Uterus (tissue), 4 donors: ENCODE measurements at places on chromosomes 6 and 20. TPM values are rescaled to one million over a fixed set of nuclear protein-coding genes. Genes with fewer than 3 reads are reported as not detected.

BPIFB1 gene
- total RNA-seq: not detected

DNA sequence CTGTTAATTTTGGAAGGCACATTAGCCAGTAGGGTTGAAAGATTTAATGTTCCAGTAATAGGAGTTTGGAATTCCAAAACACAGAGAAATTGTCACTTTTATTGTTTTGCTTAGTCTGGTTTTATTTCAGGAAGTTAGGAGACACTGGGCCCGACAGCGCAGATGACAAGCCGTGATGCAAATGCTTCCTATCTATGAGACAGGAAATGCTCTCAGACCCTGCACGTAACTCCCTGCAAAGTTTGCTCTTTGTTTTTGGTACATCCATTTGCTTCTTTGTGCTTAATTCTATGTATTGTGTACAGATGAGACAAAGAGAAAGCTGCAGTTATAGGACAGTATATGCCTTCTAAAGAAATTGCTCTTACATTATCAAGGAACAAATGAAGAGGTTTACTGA, 201.6 kb upstream of the SGK1 start:
- H3K4me1 ChIP-seq: no peaks in the 10 kb centered on the region
- no peak overlapping the region for H3K4me3 ChIP-seq
- peak; percentile 22 for DNase-seq
- H3K27ac ChIP-seq: no peak overlapping the region

PAK5 gene
- total RNA-seq: not detected

NKAIN4 gene
- total RNA-seq: not detected

DNA sequence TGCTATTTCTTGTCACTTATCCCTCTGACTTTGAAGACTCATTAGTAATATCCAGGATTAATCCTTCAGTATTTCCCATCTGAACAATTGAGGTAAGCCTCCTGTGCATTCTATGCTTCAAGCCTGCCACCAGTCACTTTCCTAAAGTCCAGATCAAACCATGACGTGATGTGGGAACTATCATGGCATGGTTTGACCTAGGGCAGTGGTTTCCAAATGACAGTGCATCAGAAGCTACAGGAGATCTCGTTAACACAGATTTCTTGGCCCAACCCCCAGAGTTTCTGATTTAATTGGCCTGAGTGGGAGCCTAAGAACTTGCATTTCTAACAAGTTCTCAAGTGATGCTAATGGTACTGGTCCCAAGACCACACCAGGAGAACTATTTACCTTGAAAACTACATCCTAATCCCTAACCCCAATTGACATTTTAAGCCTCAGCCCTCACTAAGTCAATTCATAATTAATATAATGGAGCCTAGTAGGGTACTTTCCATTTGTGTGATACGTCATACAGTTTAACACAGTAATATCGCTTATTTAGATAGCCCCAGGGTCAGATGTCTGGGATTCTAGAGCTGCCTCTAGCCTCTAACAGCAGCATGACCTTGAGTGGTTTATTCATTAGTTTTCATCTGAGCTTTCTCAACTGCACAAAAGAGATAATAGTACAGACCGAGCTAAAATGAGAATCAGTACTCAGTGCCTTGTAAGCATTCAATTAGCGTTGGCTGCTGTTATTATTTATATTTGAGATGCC, 907.6 kb downstream of the TFAP2A start:
- H3K27me3 ChIP-seq: no peaks in the 10 kb centered on the region
- DNase-seq: no peak
- H3K36me3 ChIP-seq: no peaks in the 10 kb centered on the region
- no peak overlapping the region for H3K27ac ChIP-seq
- no peak overlapping the region for H3K4me3 ChIP-seq

GRCh38 chr6:71301546-71301945, 12.9 kb downstream of the OGFRL1 start:
- no peak for DNase-seq
- no peak overlapping the region for H3K4me3 ChIP-seq
- H3K36me3 ChIP-seq: no peaks in the 10 kb centered on the region
- no peaks in the 10 kb centered on the region for H3K27me3 ChIP-seq
- H3K4me1 ChIP-seq: no peaks in the 10 kb centered on the region

DNA sequence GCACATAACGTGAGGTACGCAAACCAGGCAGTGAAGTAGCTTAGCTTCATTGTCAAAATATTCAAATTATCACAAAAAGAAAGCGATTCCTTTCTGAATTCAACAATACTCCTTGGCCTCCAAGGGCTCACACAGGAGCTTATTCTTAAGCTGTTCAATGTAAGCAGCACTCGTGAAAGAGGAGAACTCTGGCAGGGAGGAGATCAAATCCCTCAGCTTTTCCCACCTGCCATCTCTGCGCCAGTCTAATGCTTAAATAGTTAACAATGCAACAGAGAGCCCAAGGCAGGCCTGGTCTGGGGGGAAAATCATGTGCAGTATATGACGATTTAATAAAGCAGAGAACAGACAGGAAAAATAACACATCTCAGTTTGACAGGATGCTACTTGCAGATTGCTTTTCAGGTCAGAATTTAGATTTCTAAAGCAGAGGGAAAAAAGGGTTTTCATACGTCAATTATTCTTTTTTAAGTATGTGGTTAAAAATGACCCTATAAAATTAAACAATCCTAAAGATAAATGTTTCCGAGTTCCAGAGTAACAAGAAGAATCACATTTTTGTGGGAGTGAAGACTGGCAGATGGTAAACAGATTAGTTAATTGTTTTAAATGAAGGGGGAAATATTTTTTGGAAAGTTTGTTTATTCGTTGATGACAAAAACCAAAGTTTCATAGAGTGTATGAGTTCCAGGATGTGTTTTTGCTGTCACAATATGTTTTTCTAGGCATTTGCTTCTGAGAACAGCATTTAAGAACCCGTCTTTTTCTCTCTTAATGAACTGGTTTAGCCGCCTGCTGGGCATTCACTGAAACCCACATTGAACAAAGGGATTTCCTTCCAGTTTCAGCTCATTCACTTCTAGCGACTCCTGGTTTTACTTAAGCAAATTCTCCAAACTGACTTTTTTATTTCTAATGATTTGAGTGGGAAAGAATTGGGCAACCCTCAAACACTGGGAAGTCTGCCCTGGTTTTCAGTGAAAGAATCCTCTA, 45.9 kb downstream of the PLAGL1 start:
- H3K4me3 ChIP-seq: no peak overlapping the region
- H3K27me3 ChIP-seq: no peaks in the 10 kb centered on the region
- peak; percentile 34 for DNase-seq
- H3K27ac ChIP-seq: peak overlapping the region; percentile 31

GTSF1L gene
- not detected for total RNA-seq

ZSCAN23 gene
- total RNA-seq: 7.5 TPM

DNA sequence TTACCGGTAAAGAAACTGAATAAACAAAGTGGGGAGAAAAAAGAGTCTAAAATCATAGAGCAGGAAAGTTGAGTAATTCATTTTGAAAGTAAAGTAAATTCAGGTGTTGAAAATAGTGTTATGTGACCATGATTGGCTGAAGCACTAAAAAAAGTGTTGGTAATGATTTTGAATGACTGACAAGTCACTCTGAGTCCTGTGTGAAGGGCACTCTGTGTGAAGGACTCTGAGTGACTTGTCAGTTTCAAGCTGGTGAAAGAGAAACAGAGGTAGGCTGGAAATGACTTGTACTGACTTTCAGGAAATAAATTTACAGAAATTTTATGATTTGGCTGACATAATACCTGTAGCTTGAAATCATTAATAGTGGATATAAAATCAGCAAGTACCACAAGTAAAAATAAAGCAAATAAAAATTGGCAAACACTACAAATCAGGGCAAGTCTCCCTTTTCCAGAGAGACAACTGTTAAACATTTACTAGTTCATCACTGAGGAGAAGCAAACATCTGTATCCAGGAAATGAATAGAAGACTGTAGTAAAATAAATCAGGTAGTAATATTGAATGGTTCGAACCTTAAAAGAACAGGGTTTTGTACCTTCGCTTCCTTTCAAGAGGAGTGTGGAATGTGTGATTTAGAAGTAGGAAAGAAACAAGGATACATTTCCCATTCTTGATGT, 630.6 kb downstream of the GRIK2 start:
- no peak for DNase-seq
- no peak overlapping the region for H3K4me3 ChIP-seq
- no peaks in the 10 kb centered on the region for H3K27me3 ChIP-seq
- H3K27ac ChIP-seq: no peak overlapping the region
- peaks cover 4% of the 10 kb centered on the region for H3K36me3 ChIP-seq

- H3K4me1 ChIP-seq: no peaks in the 10 kb centered on the region
- H3K27ac ChIP-seq: no peak overlapping the region
- no peaks in the 10 kb centered on the region for H3K36me3 ChIP-seq
- H3K27me3 ChIP-seq: no peaks in the 10 kb centered on the region
These were observed 9.9 kb upstream of the SPATS1 start for GRCh38 chr6:44332585-44332984.

GATA5 gene
- 17.8 TPM for total RNA-seq

DNA sequence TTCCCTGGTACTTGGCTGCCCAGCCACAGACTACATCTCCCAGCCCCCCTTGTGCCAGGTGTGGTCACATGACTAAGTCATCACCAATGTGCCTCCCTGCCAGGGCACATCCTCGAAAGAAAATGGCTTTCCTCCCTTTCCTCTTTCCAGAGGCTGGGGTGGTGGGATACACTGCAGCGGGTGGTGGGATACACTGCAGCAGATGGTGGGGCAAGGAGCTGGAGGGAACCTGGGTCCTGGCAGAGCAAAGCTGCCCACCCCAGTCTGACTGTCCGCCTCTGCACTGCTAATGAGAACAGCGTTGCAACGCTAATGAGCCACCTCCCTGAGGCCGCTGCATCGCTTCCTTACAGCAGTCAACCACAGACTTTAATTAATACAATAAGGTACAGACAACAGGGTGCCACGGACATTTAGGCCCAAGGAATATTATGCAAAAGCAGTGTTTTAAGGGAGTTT, 125.3 kb downstream of the PREX1 start:
- H3K4me3 ChIP-seq: no peak overlapping the region
- no peak for DNase-seq
- no peaks in the 10 kb centered on the region for H3K36me3 ChIP-seq
- H3K4me1 ChIP-seq: no peaks in the 10 kb centered on the region

DNA sequence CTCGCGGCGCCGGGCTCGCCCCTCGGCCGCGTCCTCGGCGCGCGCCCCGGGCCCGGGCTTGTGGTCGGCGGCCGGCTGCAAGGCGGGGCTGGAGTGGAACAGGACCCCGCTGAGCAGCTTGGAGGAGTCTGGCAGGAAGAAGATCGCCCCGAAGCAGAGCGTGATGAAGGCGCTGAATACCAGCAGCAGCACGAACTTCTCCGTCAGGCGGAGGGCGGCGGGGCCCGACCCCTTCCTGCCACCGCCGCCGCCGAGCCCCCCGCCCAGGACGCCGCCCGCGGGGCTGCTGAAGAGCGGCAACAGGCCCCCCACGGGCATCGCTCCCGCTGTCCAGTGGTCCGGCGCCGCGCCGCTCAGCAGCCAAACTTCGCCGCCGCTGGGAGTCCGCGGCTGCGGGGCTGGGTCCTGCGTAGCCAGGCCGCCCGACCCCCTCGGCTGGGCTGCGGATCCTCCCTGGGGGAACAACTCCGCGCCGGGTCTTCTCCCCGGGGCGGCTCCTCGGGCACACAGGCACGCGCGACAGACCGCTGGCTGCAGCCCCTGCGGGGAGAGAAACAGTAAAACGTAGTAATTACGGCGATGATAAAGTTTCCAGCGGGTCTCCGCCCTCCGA, 707 bp downstream of the MAN1A1 start:
- H3K4me1 ChIP-seq: no peaks in the 10 kb centered on the region
- peak; percentile 31 for DNase-seq
- no peaks in the 10 kb centered on the region for H3K36me3 ChIP-seq

GRCh38 chr6:46353528-46353927, 137.7 kb downstream of the RCAN2 start:
- no peaks in the 10 kb centered on the region for H3K36me3 ChIP-seq
- no peaks in the 10 kb centered on the region for H3K4me1 ChIP-seq
- no peak for DNase-seq
- no peak overlapping the region for H3K27ac ChIP-seq
- H3K4me3 ChIP-seq: no peak overlapping the region

GRCh38 chr6:2730353-2731107, 20.2 kb downstream of the MYLK4 start:
- H3K27ac ChIP-seq: no peak overlapping the region
- no peaks in the 10 kb centered on the region for H3K36me3 ChIP-seq
- H3K27me3 ChIP-seq: no peaks in the 10 kb centered on the region
- no peaks in the 10 kb centered on the region for H3K4me1 ChIP-seq
- H3K4me3 ChIP-seq: no peak overlapping the region

DACT2 gene
- total RNA-seq: not detected

DNA sequence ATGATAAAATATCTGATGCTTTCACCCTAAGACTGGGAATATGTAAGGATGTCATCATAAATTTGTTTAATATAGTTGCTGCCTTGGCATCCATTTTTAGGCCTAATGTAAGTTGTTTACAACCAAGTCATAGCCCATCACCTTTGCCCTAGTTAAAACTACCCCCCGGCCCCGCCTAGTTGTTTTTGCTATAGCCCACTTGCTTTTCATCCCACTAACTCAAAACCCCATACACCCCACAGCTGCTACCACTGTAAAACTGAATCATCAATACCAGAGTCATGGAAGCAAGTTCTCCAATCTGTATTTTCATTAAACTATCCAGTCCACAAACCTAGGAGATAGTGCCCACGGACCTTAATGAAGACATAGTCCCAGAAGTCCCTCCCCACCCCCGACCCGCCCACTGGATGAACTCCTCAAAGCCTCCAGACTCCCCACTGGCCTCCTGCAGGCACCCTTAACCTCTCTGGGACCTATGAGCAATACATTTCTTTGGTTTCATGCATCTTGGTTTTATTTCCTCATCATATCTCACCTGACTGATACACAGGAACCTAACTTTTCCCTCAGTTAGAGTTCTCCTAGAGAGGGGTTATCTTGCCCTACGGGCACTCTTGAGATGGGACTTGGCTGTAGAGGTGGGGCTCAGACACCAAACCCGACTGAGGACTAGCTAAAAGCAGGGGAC, 12.5 kb upstream of the ZDHHC14 start:
- H3K36me3 ChIP-seq: no peaks in the 10 kb centered on the region
- H3K27me3 ChIP-seq: no peaks in the 10 kb centered on the region
- H3K27ac ChIP-seq: no peak overlapping the region
- no peak overlapping the region for H3K4me3 ChIP-seq
- no peak for DNase-seq
- no peaks in the 10 kb centered on the region for H3K4me1 ChIP-seq

GRCh38 chr6:82408952-82409431, 45.4 kb downstream of the TPBG start:
- H3K4me3 ChIP-seq: no peak overlapping the region
- H3K36me3 ChIP-seq: no peaks in the 10 kb centered on the region
- H3K27ac ChIP-seq: no peak overlapping the region
- DNase-seq: no peak

SFTA2 gene
- total RNA-seq: not detected

GRCh38 chr6:11113038-11113437, 1.5 kb upstream of the ERVFRD-1 start:
- no peak overlapping the region for H3K27ac ChIP-seq
- DNase-seq: no peak
- H3K36me3 ChIP-seq: no peaks in the 10 kb centered on the region
- no peaks in the 10 kb centered on the region for H3K27me3 ChIP-seq
- no peaks in the 10 kb centered on the region for H3K4me1 ChIP-seq
